Renal cortex interstitium (tissue), 15 donors: ENCODE measurements at places on chromosomes 4 and X. TPM values are rescaled to one million over a fixed set of nuclear protein-coding genes. Genes with fewer than 3 reads are reported as not detected.

GRCh38 chrX:65993915-65994460 lies 45.9 kb downstream of the VSIG4 start:
- DNase-seq = no peak

DNA sequence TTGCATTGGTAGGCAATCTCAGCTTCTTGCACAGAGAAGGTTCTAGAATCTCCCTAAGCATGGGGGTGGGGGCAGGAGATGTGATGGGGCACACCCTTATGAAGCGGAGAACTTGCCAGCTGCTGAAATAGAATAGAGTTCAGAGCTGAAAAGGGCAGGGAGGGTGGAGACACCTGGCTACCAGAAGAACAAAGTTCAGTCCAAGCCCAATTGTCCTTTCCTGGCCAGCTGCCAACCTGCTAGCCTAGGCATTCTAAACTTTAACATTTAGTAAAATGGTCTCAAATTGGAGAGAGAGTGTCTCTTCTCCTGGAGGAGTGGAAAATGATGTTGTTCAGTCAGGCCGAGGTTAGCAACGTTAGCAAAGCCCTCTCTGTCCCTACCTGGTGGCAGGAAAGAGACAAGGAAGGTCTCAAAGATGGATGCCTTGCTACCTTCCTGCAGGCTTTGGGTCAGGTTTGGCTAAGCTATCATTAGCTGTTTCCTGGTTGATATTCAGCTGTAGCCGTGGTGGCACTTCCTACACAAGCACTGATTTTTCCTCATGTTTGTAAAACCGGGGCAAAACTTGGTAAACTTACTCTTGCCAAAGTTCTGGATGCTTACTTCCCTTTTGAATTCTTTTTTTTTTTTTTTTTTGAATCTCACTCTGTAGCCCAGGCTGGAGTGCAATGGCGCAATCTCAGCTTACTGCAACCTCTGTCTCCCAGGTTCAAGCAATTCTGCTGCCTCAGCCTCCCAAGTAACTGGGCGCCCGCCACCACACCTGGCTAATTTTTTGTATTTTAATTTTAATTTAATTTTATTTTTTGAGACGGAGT lies 34.7 kb upstream of the NYX start:
- DNase-seq = no peak

GRCh38 chrX:10198254-10198653 lies 41.5 kb downstream of the CLCN4 start:
- DNase-seq = no peak

- DNase-seq = no peak
These were observed 13.6 kb upstream of the MED14 start for GRCh38 chrX:40748977-40749376.

DNA sequence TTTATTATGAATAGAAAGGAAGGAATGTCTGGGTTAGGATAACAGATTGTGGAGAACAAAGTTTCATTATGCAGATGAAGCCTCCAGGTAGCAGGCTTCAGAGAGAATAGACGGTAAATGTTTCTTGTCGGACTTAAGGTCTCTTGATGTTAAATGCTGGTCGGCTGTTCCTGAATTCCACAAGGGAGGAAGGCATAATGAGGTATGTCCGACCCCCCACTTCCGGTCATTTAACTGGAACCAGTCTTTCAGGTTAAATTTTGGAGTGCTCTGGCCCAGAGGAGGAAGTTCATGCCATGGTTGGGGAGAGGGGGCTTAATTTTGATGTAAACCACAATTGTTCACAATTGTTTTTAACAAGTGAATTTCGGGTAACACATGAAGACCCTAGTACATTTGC lies 158.1 kb upstream of the VCX3A start:
- DNase-seq = no peak

DNA sequence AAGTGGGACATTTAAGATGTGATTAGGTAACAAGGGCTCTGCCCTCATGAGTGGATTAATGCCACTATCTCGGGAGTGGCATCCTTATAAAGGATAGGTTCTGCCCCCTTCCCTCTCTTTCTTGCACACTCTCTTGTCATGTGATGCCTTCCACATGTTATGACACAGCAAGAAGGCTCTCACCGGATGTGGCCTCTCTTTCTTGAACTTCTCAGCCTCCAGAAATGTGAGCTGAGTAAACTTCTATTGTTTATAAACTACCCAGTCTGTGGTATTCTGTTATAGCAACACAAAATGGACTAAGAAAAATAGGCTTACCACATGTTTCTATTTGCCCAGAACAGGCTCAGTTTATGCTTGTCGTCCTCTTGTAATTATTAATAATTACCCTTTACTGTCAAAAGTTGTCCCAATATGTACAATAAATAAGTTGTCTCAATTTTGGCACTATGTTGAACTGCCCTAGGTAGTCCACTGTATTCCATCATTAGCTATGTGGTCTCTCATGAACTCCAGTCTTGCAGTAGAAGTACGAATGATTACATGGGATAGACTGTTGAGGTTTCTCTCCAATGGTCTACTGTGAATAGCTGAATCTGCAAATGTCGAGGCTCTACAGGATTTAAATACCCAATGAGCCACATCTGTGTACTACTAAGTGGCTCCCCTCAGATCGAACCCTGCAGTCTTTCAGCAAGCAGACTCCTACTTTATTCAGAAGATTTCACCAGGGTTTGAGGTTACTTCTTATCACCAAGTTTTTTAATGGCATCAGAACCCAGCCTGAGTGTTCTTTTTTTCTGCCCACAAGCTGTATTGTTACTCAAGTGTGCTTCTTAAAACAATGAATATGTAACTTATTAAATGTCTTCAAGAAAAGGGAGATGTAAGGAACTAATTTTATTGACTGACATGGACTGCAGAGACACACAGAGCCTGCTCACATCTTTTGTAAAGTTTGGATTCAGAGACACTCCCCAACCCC lies 102.0 kb upstream of the LEF1 start:
- DNase-seq = no peak

DNA sequence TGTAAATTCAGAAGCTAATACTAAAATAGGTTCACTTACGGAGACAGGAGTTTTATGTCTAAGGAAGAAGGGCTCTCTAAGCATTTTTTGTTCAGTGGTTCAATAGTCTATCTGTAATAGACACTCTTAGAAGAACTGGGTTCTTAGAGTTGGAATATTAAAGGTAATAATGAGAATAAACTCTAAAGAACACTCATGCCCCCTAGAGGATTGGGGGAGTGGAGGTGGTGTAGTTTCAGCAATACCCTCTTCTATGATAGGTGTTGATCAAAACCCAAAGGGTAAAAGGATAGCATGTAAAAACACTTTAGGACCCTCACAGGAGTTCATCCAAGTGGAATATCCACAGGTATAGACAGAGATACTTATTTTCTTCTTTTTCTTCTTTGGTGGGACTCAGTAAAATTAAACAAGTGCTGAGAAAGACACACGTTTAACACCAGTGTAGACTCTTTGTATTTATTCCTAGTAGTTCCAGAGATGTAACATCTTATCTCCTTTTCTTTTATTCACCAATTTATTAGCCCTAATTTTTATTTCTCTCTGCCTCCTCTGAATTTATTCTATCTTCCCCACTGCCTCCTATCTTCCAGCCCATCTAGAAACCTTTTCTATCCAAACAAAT lies 25.7 kb upstream of the MND1 start:
- no peak for DNase-seq

DNA sequence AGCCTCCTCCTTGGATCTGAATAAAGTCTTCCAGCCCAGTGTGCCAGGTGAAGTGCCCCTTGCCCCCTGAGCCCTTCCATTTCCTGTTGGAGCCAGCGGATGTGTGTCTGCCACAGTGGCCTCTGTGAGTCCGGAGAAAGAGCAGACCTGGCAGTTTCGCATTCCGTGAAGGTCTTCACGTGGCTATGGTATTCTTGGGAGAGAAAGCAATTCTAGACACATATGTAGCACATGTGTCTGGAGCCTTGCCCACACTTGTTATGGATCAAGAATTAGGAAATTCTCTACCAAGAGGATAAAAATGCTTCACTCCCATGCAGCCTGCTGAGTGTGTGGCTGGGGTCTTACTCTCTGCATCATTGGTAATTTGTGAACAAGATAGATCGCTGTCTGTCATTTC lies 130.9 kb downstream of the REPS2 start:
- no peak for DNase-seq

DNA sequence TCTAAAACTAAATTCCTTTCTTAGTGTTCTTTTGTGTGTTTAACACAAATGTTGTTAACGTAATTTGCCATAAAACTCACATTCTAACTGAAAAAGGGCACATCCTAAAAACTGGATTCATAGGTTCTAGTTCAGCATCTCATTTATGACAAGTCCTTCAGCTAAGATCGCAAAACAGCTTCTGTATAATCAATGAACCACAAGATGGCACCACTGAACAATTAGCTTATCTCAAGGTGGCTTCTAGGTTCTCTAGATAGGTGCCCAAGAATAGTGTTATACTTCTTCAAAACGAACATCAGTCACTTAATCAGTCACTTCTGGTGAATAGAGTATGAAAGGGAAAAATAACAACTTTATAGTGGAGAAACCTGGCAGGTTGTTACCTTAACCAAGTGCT lies 54.3 kb downstream of the NRK start:
- no peak for DNase-seq

DNA sequence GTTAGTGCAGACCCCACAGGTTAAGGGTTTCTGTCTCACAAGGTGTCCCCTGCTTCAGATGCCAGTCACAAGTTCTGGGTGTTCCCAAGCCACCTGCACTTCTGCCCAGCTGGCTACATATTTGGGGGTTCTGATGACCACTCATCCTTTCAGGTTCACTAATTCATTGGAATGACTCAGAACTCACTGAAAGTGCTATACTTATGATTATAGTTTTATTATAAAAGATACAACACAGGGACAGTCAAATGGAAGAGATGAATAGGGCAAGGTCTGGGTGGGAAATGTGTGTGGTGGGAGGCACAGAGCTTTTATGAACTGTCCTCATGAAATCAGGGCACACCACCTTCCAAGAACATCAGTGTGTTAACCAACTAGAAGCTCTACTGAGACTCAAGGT lies 97.7 kb upstream of the CASK start:
- DNase-seq = no peak

The MTCP1 gene
- polyA plus RNA-seq = 26.2 TPM

The NXF2B gene
- 2.0 TPM for polyA plus RNA-seq

The TCEAL3 gene
- 35.6 TPM for polyA plus RNA-seq

The S100G gene
- polyA plus RNA-seq = not detected
